Activated CD4-positive, alpha-beta T cell treated with anti-CD3 and anti-CD28 coated beads, Interleukin-2, amount 50 U/mL, for 16 hours (primary cell): ENCODE measurements at places on chromosomes 6 and 20.
A peak's percentile ranks its signal among the peaks of the same experiment; 100 is the strongest.

DNA sequence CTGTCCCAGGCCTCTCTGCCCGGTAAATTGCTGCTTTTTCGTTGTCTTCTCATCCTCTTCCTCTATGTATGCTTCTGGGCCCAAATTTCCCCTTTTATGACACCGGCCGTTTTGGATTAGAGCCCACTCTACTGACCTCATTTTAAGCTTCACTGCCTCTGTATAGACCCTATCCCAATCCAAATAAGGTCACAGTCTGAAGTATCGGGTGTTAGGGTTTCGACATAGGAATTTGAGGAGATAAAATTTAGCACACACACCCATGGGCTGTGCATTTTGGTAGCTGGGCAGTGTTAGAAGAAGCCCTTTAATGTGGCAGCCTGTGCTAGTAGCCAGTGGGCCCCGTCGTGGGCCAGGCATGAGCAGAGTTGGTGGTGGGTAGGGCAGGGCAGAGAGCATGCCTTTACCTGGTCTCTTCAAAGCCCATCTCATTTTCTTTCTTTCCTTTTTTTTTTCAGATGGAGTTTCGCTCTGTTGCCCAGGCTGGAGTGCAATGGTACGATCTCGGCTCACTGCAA, 27.9 kb upstream of the EZR start:
- DNase-seq: no peak

GRCh38 chr20:37878835-37879599, 23.9 kb upstream of the VSTM2L start:
- no peak for DNase-seq

- no peak for DNase-seq
These were observed 87.0 kb downstream of the UTRN start for GRCh38 chr6:144372116-144372515.

- DNase-seq: no peak
These were observed 55.5 kb upstream of the EEF1E1 start for GRCh38 chr6:8157839-8158238.

DNA sequence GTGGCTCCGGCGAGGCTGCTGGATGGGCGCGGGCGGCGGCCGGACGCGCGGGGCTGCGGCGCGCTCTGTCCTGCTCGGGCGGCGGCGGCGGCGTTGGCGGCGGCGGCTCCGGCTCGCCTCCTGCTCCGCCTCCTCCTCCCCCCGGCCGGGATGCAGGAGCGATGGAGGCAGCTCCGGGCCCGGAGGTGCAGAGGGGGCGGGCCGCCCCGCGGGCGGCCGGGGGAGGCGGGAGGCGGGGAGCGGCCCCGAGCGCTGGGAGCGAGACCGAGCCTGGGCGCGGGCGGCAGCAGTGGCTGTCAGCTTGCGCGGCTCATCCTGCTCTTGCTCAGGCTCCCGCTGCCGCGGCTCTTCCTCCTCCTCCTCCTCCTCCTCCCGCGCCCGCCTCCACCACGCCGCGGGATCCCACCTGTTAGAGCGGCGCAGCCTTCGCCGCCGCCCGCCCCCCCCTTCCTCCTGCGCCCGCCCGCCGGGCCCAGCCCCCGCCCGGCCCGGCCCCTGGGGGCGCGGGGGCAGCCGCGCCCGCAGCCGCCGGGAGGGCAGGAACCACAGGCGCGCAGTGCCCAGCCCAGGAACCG, at the start of gene NOL4L:
Gene NOL4L (minus strand): TSS at position 323 of the 575 bp plus-strand sequence. CDS start 443 bp downstream, outside the sequence.
- DNase-seq: peak; percentile 18

GRCh38 chr6:123171341-123172115, 175.5 kb downstream of the CLVS2 start:
- no peak for DNase-seq

DNA sequence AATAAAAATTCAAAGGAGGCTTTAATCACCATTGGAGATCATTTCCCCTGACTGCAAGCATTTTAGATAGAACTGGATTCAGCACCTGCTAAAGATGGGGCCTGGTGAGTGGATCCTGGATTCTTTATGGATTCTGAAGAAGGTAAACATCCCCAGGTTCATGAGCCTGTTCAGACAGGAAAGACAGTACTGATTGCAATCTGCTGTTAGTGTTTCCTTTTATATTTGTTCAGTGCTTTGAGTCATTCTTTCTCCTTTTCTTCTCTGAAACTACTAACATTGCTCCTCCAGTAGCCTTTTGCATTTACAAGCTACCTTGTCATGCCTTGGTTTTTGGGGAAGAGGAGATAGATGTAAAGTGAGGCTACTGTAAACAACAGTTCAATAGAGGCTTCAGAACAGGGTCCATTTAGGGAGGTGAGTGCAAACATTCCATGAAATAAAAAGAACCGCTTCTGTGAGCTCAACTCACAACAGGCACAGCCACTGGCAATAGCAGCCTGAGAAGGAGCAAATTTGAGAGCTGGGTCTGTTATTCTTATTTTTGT, 66.4 kb upstream of the PRL start:
- DNase-seq: no peak
